ENCODE measurements at places on chromosomes 12 and 14.

DNA sequence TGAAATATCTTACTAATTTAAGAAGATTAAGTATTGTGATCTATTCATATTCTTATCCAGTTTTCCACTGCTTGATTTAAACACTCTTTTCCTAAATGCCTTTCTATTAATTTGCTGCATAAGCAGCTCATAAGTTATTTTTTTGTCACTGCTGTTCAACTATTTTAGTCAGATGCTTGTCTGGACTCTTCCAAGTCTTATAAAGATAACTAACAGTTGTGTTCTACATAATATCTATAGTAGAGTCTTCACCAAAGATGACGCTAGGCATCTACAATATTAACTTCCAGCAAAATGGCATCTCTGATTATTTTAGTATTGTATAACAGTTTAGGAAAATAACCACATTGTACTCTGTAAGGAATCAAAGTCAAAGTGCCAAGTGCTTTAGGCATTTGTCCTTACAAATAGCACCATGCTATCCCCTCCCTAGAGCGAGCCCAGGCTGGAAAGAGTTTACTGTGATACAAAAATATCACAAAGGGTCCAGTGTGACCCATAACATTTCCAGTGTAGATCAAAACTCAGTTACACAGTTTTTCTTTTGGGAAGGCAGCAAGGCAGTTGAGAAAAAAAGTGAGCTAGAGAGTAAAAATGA, 98.2 kb downstream of the DENND5B start:
- no peak for DNase-seq

- DNase-seq = no peak
Observed at GRCh38 chr14:69891422-69891821, 12.2 kb downstream of the SMOC1 start.

- no peak for DNase-seq
Observed at GRCh38 chr12:11838403-11838802, 188.9 kb downstream of the ETV6 start.

GRCh38 chr14:37776791-37777499, 181.5 kb downstream of the TTC6 start:
- DNase-seq = no peak

DNA sequence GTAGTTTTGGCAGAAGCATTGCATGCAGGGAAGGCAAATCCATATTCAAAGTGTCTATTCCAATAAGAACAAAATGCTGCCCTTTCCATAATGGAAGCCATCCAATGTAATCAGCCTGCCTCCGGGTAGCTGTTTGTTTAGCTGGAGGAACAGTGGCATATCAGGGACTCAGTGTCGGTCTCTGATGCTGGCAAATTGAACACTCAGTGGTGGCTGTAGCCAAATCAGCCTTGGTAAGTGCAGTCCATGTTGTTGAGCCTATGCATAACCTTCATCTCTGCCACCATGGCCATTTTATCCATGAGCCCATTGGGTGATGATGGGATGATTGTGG, 147.8 kb upstream of the MAX start:
- DNase-seq = no peak

DNA sequence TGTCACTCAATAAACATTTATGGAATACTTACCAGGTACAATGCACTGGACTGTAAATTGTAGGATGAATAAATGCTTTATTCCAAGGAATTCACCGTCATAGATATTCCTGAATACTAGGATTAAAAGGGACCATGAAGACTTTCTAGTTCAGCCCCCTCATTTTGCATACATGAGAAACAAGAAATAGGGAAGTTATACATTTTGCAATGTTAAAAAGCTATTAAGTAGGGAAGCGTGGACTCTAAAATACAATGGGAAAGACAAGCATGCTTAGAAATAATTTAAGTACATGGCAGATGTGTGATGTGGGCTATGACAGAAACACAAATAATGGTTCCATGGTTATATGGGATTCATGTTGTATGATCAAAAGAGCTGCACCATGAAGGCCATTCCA, 89.4 kb upstream of the SYT10 start:
- no peak for DNase-seq

GRCh38 chr14:89616852-89617341, 199.9 kb upstream of the FOXN3 start:
- peak; percentile 52 for DNase-seq

DNA sequence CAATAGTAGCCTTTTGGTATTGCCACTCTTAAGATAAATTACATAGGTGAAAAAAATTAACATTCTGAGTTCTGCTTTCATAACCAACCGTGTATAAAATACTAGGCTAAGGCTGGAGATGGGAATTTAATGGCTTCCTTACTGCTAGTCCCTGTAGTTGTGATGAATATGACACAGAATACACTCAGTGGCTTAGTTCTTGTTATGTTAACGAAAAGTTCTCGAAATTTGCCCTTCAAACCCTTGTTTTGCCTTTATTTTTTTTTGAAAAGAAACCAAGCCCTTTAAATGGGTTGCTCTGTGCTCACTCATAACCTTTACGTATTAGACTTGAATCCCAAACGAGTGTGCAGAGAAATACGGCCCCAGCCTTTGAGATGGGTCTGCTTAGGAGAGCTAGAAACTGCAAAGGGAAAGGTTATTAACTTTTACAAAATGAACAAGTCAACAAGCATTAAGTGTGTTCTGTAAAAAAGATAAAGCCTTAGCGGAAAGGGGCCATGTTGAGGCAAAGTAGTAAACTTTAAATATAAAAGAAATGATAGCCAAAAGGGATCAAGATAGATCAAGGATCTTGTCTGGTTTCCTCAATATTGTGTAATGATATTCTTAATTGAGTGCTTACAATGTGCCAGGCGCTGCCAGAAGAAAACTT, 1.7 kb downstream of the NUDT4 start:
- no peak for DNase-seq

- DNase-seq = no peak
Observed at GRCh38 chr14:93155667-93156066, 29.0 kb downstream of the MOAP1 start.

DNA sequence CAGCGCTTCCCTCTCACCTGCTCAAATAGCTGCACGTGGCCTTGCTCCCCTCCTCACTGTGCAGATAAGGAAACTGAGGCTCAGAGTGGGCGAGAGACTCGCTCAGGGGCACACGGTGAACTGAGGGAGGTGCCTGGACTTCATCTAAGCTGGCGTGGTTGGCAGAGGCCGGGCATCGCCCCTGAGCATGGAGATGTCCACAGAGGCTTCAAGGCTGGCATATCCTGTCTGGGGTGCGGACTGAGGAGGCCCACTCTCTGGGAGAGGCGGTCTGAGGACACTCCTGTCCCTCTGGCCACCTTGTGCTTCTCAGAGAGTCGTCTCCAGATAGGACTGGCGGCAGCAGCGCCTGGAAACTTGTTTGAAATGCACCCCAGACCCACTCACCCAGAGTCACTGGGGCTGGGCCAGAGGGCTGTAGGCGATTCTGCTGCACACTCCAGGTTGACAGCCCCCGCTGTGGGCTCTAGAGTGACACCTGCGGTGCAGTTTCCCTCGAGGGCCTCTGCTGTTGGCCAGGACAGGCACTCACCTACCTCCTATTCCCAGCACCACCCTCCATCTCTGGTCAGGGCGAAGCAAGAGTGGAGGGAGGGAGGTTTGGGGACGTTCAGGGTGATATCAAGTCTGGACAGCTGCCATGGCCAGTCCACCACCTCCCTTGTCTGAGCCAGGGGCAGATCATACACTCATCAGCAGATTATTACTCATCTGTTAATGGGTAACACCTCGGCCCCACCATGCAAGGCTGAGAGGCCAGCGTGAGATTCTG, 11.2 kb upstream of the LBHD2 start:
- no peak for DNase-seq

GRCh38 chr14:70814466-70814865, 5.2 kb upstream of the MAP3K9 start:
- no peak for DNase-seq

GRCh38 chr12:18564306-18564705, 173.5 kb downstream of the PLCZ1 start:
- DNase-seq = no peak
